ENCODE measurements at places on chromosomes 2 and 18.

DNA sequence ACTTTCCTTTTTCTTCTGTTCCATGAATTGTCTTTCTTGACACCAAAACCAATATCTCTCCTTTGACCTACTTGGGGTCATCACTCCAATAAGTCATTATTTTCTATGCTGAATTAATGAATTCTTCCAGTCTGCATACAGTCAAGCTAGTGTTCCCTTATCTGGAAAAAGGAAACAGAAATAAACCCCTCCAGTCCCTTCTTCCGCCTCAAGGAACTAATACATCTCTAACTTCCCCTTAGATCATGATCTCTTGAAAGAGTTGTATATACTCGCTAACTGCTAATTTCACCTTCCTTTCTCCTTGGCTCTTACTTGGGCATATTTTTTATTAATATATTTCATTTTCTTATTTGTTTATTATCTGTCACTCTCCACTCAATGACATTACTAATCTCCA lies 7.3 kb upstream of the ARHGAP15 start:
- DNase-seq, result no peak

DNA sequence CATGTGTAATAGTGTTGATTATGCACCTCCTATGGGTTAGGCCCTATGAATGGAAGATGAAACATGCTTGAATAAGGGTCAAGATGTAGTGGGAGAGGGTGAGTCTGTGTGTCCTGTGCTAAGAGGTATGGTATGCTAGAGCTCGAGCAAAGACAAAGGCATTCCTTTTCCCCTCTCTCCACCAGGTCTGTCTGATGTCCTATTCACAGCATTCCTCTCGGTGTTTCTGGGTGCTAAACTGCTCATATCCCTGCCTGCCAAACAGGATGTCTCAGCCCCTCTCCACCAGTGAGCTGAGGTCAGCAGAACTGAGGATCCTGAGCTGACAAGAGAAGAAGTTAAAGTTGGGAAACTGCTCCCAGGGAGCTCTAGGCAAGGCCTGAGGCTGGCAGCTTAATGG lies 344.9 kb downstream of the TSN start:
- no peak for DNase-seq

GRCh38 chr18:10457128-10457527 lies 2.7 kb downstream of the APCDD1 start:
- no peak for DNase-seq

GRCh38 chr18:42901161-42901560 lies 214.3 kb downstream of the RIT2 start:
- no peak for DNase-seq

GRCh38 chr2:66164470-66164869 lies 270.5 kb upstream of the MEIS1 start:
- DNase-seq, result no peak

DNA sequence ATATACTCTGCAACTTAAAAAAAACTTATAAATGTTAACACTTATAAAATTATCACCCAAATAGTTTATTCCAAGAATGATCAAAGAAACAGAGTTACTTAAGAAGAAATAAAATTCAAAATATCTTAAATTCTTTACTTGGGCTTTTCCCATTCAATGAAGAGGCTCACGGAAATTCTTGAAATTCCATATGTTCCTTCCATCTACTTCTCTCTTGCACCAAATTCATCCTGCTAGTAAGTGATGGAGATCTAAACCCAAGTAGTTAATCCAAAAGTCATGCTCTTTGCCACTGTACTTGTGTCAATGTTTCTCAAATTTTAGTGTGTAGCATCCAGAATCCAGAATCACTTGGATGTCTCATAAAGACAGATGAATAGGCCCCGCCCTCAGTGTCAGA lies 465.9 kb downstream of the TXNL1 start:
- no peak for DNase-seq

DNA sequence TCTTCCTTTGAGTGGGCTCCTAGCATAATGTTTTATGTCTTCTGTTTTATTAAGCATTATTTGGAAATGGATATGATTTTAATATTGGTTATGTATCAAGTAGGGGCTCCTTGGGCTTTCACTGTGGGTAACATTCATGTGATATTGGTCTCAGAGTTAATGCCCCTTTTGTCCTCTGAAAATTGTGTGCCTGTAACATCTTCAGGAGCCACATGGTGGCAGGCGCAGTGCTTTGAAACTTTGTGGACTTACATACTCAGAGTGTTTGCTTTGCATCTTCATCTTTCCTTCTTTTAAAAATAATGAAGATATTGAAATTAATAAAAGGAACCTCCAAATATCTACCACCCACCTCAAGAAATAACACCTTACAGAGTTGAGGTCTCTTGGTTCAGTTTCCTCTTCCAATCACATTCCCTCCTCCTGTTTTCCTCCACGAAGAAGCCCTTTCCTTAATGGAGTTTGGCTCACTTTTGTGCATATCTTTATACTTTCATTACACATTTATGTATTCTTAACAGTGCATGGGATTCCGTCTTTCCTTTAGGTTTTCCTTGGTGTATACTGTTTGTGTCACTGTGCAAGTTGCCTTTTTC lies 73.5 kb downstream of the LIMS1 start:
- DNase-seq, result peak; percentile 47

- DNase-seq, result no peak
Measured at GRCh38 chr2:107727318-107727717, 99.4 kb upstream of the RGPD4 start.

DNA sequence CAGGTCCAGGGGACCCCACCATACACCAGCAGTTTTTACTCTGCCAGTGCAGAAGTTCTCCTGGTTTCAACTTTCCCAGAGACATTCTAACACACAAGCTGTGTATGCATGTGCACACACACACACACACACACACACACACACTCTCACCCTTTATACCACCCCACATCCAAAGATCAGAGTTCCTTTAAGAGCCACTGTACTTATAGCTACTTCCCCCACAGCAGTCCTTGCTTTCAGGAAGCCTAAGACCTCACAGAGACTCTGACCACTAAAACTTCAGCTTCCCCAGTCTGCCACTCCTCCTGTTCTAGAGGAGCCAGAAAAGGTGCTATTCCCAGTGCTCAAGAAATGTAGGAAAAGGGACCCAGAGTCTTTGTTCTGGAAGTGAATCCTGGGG lies 107.8 kb downstream of the ZNF521 start:
- DNase-seq, result no peak

DNA sequence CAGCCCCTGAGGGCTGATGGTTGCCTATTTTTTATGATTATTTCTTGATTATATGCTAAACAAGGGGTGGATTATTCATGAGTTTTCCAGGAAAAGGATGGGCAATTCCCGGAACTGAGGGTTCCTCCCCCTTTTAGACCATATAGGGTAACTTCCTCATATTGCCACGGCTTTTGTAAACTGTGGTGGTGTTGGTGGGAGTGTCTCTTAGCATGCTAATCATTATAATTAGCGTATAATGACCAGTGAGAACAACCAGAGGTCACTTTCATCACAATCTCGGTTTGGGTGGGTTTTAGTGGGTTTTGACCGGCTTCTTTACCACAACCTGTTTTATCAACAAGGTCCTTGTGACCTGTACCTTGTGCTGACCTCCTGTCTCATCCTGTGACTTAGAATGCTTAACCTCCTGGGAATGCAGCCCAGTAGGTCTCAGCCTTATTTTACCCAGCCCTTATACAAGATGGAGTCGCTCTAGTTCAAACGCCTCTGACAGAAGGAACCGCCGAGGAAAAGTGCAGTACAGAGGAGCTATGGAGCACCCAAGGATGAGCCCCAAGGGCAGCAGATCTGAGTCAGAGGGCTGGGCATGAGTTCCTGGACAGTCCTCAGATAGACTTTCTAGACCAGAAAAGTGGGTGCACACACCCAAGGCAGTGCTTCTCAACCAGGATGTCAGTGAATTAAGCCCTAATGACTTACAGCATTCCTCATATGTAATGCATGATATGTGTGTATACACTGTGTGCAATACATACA lies 37.1 kb upstream of the ASAP2 start:
- no peak for DNase-seq

- no peak for DNase-seq
Measured at GRCh38 chr2:36355890-36356297, 316 bp downstream of the CRIM1 start.
